ENCODE measurements at places on chromosomes 1 and 21.

DNA sequence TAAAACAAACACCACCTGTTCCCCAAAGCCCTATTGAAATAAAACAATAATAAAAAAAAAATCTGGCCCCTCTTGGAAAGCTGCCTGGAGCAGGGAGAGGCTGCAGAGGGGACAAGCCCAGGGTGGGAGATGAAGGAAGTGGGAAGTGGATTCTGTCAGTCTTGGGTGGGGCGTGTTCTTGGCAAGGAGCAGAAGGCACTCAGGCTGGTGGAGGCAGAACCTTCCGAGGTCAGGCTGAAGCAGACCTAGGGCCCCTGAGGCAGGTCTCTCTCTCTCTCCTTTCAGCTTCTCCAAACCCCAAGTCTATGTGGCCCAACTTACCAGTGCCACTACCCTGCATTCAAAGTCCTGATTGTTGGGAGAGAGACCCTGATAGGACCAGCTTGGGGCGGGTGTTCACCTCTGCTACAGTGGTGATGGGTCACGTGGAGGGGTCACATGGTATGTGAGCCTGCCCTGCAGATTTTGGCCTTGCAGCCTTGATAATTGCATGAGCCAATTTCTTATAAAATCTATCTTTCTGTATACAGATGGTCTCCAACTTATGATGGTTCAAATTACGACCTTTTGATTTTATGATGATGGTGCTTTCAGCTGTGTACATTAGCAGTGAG lies 145.4 kb upstream of the C1orf174 start:
- no peak for DNase-seq

GRCh38 chr1:163231385-163231784 lies 28.7 kb upstream of the RGS5 start:
- DNase-seq = no peak

DNA sequence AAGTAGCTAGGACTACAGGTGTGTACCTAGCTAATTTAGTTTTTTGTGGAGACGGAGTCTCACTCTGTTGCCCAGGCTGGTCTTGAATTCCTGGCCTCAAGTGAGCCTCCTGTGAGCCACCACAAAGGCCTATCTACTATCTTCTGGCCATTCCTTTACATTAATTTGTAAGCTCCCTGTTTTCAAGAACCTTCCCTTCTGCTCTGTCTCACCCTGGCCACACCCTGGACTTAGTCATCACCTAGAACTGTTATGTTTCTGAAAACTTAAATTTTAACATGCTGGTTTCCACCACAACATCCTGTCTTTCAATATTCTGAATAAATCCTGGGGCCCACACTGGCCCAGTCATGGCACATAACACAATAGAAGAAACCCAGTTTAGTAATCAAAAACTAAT lies 4.9 kb upstream of the B4GALT3 start:
- no peak for DNase-seq

- peak; percentile 29 for DNase-seq
Measured at GRCh38 chr1:57832612-57833011, 408.8 kb upstream of the DAB1 start.

GRCh38 chr1:11486231-11487009 lies 7.5 kb downstream of the DISP3 start:
- no peak for DNase-seq

DNA sequence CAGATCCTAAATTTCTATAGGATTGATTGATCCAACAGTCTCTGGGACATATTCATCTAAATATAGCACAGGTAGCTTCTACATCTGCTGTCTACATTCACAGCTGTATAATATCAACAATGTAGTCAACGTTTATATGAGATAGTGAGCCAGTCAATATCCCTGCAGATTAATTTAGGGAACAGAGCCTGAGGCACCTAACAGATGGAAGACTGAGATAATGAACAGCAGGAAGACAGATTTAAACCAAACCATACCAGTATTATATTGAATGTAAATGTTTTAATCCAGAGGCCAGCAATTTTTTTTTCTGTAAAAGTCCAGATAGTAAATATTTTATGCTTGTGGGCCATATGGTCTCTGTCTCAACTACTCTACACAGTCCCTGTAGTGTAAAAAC lies 2072.4 kb downstream of the MRPL39 start:
- no peak for DNase-seq

DNA sequence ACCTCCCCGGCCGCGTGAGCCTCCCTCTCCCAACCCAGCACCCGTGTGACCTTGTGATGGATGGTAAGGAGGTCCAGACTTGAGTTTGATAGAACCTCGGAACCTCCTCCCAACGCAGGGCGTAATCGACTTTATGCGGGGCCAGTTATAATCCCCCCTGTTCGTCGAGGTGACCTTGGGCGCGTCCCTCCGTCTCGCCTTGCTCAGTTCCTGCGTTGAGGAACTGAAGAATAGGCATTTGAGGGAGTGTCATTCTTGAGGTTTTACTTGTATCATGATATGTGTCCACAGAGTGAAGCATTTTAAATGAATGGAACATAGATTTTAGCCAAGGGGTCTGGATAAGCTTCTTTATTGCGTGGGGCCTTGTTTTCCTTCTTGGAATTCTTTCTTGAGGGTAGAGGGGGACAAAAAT lies 433 bp downstream of the TIMM17A start:
- no peak for DNase-seq

- peak; percentile 82 for DNase-seq
Measured at GRCh38 chr1:27574871-27575831, 28.8 kb downstream of the AHDC1 start.

GRCh38 chr1:109770331-109771095 lies 6.8 kb upstream of the EPS8L3 start:
- no peak for DNase-seq

DNA sequence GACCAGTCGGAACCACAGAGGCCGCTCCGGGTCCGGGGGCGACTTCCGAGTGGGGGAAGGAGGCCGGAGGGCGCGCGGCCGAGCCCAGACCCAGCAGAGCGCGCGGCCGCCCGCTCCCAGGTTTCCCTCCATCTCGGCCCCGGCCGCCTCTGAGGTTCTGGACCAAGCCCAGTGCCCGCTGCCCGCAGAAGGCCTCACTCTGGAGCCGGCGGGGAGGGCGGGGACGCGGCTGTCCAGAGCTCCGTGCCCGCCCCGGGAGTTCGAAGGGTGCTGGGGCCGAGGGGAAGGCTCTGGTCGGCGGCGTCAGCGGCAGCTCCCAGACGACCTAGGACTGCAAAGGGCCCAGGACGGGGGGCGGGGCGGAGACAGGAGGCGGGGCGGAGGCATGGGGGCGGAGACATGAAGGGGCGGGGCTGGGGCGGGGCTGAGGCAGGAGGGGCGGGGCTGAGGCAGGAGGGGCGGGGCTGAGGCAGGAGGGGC lies 48.0 kb upstream of the SLC19A1 start:
- DNase-seq = peak; percentile 99

- DNase-seq = no peak
Measured at GRCh38 chr21:43312011-43312410, 114.9 kb downstream of the SIK1 start.

GRCh38 chr1:147769106-147769505 lies 8.7 kb upstream of the GJA5 start:
- no peak for DNase-seq

- DNase-seq = no peak
Measured at GRCh38 chr21:15160136-15160535, 95.3 kb upstream of the NRIP1 start.

GRCh38 chr1:78291872-78292271 lies 198.9 kb upstream of the PTGFR start:
- DNase-seq = no peak

GRCh38 chr1:244384066-244384465 lies 67.6 kb downstream of the ADSS2 start:
- DNase-seq = no peak

DNA sequence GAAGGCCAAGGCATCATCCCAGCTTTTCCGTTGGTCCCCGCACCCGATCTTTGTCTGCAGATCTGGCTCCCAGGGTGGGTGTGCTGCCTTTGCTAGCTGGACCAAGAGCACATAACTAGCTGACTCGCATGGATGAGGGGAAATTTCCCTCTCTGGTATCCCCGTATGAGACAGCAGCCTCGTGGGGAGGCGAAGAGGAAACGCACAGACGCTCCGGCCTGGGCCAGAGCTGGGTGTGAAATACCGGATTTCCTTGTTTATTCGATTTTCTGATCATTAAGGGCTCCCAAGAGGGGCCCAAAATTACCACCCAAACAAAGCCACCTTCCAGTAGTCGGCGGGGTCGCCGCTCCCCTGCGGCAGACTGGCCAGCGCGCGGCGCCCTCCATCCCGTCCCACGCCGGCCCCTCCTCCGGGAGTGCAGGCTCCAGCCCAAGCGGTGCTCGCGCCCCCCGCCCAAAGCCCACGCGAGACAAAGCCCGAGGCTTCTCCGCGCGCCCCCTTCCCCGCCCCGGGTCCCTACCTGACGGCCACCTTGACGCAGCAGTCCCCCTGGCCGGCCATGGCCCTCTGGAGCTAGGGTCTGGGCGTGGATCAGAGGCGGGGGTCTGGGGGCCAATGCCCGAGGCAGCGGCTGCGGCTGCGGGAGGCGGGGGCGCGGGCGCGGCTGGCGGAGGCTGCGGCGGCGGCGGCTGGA lies 546 bp downstream of the KIF21B start:
- no peak for DNase-seq

GRCh38 chr1:32221581-32221979 lies 573 bp downstream of the TMEM234 start:
- DNase-seq = no peak

- DNase-seq = no peak
Measured at GRCh38 chr21:38303300-38303699, 46.5 kb downstream of the KCNJ15 start.

DNA sequence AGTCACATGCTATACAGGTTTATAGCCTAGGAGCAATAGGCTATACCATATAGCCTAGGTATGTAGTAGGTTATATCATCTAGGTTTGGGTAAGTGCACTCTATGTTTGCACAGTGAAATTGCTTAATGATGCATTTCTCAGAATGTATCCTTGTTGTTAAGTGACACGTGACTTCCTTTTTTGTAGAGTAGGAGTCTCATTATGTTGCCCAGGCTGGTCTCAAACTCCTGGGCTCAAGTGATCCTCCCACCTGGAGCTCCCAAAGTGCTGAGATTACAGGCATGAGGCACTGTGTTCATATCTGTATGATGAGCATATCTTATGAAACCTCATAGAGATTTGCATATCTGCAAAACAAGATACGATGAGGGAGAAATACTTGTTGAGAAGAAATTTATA lies 13.8 kb upstream of the ABCB10 start:
- no peak for DNase-seq

DNA sequence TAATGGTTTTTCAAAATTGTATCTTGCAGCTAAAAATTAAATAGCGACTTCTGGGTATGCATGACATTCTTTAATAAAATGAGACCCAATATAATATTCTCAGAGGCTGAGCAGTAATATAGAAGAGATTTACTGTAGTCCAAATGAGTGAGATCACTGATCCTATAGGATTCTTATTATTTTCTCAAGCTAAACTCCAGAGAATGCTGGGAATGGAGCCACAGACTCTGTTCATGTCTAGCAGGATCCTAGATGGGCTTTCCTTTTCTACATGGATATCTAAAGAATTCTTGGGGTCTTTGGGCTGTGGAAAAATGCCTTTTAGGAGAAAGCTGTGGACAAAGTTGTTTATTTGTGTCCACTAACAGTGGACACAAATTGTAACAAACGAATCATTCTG lies 150.7 kb upstream of the ZNF644 start:
- no peak for DNase-seq

GRCh38 chr1:68293122-68293521 lies 60.8 kb upstream of the WLS start:
- DNase-seq = peak; percentile 23

- no peak for DNase-seq
Measured at GRCh38 chr21:42120101-42120902, 49.2 kb downstream of the UMODL1 start.

GRCh38 chr1:94627771-94628498 lies 86.4 kb upstream of the F3 start:
- DNase-seq = no peak

- no peak for DNase-seq
Measured at GRCh38 chr1:208782186-208782585, 538.0 kb upstream of the PLXNA2 start.

DNA sequence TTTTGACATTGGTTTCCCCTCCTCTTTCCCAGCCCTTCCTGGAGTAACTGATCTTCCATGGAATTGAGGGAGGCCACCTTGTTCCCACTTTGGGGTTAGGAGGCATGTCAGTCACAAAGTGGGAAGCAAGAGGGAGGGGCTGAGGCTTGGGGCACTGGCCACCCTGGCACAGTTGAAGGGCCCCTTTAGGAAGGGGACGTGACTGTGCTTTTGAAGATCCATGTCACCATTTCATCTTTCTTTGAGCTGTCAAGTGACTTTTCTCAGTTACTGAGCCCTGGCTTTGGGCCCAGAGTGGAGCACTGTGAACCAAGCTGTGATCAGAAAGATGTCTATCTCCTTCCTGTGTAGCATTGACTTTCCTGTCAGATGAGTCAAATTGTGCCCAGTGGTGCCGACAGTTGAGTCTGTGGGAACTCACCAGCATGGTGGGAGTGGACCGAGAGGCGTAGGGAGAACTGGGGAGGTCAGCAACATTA lies 38.5 kb upstream of the TDRD10 start:
- DNase-seq = no peak

DNA sequence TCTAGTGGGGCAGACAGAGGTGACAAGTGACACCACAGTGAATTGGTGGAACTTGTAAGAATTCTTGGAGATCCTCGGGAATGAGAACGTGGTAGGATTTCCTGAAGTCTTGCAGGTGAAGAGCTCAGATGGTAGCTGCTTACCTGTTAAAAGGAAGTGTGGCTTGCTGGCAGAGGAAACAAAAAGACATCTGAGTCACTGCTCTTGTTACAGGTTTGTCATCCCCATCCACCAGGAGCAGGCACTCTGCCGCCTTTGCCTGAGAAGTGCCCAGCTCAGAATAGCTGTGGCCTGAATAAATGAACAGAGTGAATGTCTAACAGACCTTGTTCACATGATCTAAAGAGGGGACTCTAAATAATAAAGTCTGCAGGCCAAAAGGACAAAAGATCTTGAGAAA lies 12.3 kb upstream of the ZSCAN20 start:
- no peak for DNase-seq

Data from iPS-NIHi11 (cell line).